ENCODE measurements at places on chromosomes 5 and 9.
A peak's percentile ranks its signal among the peaks of the same experiment; 100 is the strongest.

- no peak for DNase-seq
Observed at GRCh38 chr9:71001780-71002386, 119.5 kb downstream of the TRPM3 start.

DNA sequence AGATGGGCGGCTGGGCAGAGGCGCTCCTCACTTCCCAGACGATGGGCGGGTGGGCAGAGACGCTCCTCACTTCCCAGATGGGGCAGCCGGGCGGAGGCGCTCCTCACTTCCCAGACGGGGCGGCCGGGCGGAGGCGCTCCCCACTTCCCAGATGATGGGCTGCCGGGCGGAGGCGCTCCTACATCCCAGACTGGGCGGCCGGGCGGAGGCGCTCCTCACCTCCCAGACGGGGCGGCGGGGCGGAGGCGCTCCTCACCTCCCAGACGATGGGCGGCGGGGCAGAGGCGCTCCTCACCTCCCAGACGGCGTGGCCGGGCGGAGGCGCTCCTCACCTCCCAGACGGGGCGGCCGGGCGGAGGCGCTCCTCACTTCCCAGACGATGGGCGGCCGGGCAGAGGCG is 140.2 kb downstream of the WDR70 start:
- no peak for DNase-seq

DNA sequence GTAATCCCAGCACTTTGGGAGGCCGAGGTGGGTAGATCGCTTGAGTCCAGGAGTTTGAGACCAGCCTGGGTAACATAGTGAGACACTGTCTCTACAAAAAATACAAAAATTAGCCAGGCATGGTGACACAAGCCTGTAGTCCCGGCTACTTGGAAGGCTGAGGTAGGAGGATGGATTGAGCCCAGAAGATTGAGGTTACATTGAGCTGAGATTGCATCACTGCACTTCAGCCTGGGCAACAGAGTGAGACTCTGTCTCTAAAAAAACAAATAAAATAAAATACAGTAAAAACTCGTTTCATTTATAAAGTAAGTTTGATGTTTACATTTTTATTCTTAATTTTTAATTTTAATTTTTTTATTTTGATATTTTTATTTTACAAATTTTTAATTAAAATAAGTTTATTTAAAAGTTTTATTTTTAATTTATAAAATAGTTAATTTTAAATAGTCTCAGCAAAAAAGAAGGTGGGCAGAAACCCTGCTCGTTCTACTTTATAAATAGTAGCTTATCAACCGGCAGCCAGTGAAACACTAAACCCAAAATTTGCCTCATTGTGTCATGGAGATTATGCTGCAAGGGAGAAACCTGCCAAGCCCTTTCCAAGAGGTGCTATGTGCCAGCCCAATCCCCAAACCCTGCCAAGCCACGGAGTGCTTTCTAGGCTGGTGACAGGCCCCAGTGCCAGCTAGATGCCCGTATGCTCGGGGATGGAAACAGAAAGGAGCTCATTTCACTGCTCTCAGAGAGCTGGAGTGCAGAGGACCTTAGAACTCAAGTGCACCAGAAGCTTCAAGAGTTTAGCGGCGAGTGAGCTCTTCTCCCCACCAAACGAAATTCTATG is 38.9 kb downstream of the SERINC5 start:
- peak; percentile 26 for DNase-seq

GRCh38 chr5:96637196-96637595 is 25.0 kb upstream of the CAST start:
- DNase-seq: no peak

DNA sequence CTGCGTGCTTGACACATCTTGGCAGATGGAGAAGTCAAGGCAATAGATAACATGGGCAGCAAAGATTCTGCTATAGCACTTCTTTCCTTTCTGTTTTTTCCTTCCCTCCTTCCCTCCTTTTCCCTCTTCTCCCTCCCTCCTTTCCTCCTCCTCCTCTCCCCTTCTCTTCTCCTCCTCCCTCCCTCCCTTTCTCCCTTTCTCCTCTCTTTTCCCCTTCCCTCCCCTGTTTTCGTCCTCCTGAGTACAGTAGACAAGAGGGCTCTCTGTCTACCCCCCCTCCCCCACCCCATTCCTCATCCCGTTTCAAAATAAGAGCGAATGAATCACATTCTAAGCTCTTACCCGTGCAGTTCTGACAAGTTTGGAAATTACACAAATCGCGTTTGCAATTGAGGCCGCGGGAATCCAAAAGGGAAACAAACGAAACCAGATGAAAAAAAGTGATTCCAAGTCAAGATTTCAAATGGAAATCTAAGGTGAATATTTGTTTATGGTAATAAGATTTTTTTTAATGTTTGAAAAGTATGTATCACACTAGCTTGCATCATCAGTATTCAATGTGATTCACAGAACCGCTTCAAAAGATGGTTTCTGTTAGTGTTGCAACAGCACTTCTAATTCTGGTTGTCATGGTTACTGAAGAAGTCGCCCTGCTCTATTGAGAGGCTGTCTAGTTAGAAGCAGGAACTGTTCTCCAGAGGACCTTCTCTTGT is 1.3 kb downstream of the NIM1K start:
- peak; percentile 5 for DNase-seq

GRCh38 chr5:177339107-177339638 is 12.3 kb downstream of the LMAN2 start:
- no peak for DNase-seq

DNA sequence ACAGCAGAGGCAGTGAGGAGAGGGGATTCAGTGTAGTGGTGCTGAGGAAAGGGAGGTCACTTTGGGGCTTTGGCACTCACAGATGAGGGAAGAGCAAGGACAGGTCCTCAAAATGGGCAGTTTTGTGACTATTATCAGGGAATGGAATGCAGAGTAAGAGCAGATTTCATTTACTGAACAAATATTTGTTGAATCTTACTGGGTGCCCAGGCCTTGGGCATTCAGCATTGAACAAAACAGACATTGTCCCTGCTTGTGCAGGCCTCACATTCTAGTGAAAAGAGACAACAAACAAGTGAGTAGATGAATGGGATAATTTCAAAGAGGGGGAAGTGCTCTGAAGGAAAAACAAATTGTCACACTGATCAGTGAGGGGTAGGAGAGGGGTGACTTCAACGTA is 404.1 kb downstream of the DMRT2 start:
- DNase-seq: no peak

GRCh38 chr5:41532485-41532884 is 22.1 kb upstream of the PLCXD3 start:
- no peak for DNase-seq

- DNase-seq: no peak
Observed at GRCh38 chr5:91486638-91487037, 103.5 kb upstream of the ARRDC3 start.

Data from stimulated activated CD4-positive, alpha-beta T cell treated with anti-CD3 and anti-CD28 coated beads, Interleukin-12 subunit alpha, Interleukin-12 subunit beta, amount 100 ng/mL, for 24 hours (primary cell).